ENCODE measurements at places on chromosomes 4 and X. TPM values are rescaled to one million over a fixed set of nuclear protein-coding genes. Genes with fewer than 3 reads are reported as not detected.

The RTL5 gene
- total RNA-seq: 0.94 TPM

The SPANXA2 gene
- total RNA-seq: not detected

The CLGN gene
- 2.5 TPM for total RNA-seq

The SYNPO2 gene
- total RNA-seq: 3.4 TPM

The PQBP1 gene
- total RNA-seq: 53.2 TPM

The TEX13B gene
- not detected for total RNA-seq

The INTU gene
- 17.0 TPM for total RNA-seq

The HTN3 gene
- not detected for total RNA-seq

- no peaks in the 10 kb centered on the region for H3K36me3 ChIP-seq
- no peaks in the 10 kb centered on the region for H3K4me1 ChIP-seq
- no peak for DNase-seq
Observed at GRCh38 chr4:1191621-1192020, 19.2 kb upstream of the SPON2 start.

- H3K27ac ChIP-seq: no peak overlapping the region
- H3K4me1 ChIP-seq: no peaks in the 10 kb centered on the region
- no peak for DNase-seq
- no peaks in the 10 kb centered on the region for H3K27me3 ChIP-seq
- H3K36me3 ChIP-seq: no peaks in the 10 kb centered on the region
Observed at GRCh38 chr4:124389591-124389990, 322.9 kb downstream of the ANKRD50 start.

DNA sequence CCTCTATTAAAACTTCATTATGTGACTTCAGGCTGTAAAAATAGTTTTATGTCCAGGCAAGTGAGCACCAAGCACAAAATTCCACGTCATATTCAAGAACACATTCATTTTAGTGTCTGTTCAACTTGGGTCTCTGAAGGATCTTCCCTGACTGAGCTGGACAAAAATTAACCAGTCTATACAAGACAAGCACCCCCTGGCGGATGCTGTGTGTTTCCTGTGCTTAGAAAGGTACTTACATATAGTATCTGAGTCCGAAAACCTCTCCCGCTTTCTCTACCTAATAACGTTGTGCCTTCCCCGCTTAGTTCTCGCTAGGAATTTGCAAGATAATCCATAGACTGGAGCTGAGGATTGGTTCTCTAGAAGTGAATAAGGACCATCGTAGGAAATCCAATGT, 2214.5 kb upstream of the TENM3 start:
- no peaks in the 10 kb centered on the region for H3K36me3 ChIP-seq
- DNase-seq: peak; percentile 88
- no peaks in the 10 kb centered on the region for H3K27me3 ChIP-seq
- H3K4me3 ChIP-seq: no peak overlapping the region
- H3K4me1 ChIP-seq: no peaks in the 10 kb centered on the region

- no peaks in the 10 kb centered on the region for H3K4me1 ChIP-seq
- H3K36me3 ChIP-seq: peaks cover 3% of the 10 kb centered on the region
- no peak for DNase-seq
- no peak overlapping the region for H3K4me3 ChIP-seq
- no peaks in the 10 kb centered on the region for H3K27me3 ChIP-seq
Observed at GRCh38 chr4:102640669-102641068, 120.1 kb downstream of the MANBA start.

DNA sequence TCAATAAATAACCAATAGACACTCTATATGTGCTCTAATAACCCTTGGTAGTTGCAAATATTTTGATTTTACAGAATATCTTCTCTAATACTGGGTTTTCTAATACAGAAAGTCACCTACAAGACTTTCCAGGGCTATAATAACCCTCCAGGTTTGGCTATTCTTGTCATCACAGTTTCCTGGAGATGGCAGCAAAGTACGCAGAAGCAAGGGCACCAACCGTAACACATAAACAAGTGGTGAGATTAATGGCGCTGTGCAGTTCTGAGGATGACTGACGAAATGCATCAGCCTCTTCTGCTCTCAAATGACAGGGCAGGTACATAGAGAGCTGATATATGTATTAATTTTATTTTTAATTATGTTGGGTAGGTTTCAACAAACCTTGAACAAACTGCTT, 122.4 kb downstream of the C4orf33 start:
- no peaks in the 10 kb centered on the region for H3K4me1 ChIP-seq
- no peaks in the 10 kb centered on the region for H3K36me3 ChIP-seq
- no peaks in the 10 kb centered on the region for H3K27me3 ChIP-seq
- DNase-seq: peak; percentile 44
- no peak overlapping the region for H3K4me3 ChIP-seq

DNA sequence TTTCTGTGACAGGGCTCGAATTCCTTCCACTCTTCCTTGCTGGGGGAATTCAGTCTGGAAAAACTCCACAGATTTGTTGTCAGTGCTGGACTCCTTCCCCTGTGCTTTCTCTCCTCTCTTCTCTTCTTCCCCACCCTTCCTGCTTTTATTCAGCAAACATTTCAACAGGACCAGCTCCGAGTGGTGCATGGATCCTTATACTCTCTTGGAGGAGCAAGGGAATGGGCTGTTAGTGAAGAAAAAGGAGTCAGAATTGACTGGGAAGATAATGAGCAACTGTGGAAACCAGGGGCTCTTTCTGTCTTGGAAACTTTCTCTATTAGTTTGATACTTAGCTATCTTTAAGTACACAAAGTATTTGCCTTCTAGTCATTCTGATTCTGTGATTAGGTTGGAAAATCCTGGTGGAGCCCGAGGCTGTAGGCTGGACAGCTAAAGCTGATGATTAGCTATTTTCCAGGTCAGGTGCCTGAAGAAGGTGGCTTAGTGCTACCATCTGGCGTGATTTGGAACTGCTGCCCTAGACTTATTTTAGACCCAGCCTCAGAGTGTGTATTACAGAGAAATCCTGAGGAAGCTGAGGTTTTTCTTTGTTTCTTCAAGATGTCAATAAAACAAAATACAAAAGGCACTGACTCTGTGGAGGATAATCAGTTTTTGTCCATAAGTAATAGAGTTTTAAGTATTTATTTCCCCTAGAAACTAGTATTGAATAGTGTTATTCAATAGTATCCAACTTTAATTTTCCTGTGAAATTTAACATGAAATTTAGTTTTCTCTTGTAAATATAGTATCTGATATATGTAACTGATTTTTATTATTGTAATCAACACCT, 38.4 kb downstream of the NAP1L5 start:
- no peaks in the 10 kb centered on the region for H3K36me3 ChIP-seq
- H3K27ac ChIP-seq: peak overlapping the region; percentile 16
- no peaks in the 10 kb centered on the region for H3K27me3 ChIP-seq

DNA sequence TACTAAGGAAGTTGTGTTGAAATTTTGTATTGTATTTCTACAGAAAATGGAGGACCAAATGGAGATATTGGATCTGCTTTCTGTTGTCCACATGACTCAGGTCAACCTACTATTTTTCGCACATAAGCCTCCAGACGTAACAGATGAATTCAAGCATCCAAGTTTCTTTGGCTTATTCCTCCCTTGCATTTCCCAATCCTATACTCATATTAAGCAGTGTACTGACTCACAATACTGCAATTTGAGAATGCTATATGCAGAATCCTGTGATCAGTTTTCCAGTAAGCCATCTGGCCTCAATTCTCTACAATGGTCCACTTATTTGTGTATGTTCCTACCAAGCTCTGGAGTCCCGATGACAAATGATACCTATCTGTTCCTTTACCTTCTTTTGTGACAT, 75.7 kb downstream of the ASB9 start:
- H3K4me3 ChIP-seq: no peak overlapping the region
- no peaks in the 10 kb centered on the region for H3K27me3 ChIP-seq
- DNase-seq: no peak
- H3K27ac ChIP-seq: no peak overlapping the region
- H3K36me3 ChIP-seq: no peaks in the 10 kb centered on the region

DNA sequence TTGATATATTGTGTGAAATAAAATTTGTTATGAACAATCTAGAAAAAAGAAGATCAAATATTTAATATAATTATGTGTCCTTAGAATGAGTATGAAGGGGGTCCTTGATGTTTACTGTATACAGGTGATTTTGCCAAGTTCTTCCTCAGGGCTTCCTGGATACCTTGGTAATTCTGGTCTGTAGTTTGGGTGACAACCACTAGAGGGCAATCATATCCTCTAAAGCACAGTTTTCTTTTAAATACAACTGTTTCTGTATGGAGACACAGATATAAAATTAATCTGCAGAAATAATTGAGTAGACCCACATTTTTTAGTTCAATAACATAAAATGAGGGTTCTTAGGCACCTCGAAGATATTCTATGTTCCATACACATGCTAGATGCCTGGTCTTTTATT, 157.7 kb downstream of the SPANXN1 start:
- no peaks in the 10 kb centered on the region for H3K27me3 ChIP-seq
- no peaks in the 10 kb centered on the region for H3K36me3 ChIP-seq
- H3K27ac ChIP-seq: no peak overlapping the region

GRCh38 chrX:84187533-84188319, at the start of gene RPS6KA6:
Gene RPS6KA6 (minus strand): TSS chrX:84188199. CDS start chrX:84187899, 300 bp downstream.
- 0 out of 2 replicates have a peak within 1 kb of the TSS, but pooled peaks have one; percentile 19 for H3K27ac ChIP-seq
- peak; percentile 53 for DNase-seq
- peak within 1 kb of the TSS; percentile 65 for H3K4me3 ChIP-seq
- no peaks in the 10 kb centered on the region for H3K27me3 ChIP-seq

DNA sequence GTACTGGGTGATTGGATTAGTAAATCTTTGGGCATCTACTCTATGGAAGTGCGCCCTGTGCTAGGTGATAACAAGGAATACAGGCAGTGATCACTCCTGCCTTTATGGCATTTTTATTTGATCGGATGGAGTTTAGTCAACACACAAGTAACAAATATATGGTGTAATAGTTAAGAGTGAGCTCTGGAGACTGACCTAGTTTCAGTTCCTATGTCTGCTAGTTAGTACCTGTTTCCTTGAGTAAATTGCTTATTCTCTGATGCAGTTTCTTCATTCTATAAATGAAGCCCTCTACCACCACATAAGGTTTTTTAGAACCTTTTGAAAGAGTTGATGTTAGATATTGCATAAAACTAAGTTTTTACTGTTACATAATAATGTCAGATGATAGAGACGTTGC, 134.6 kb downstream of the KDM6A start:
- no peaks in the 10 kb centered on the region for H3K36me3 ChIP-seq
- H3K27ac ChIP-seq: no peak overlapping the region
- DNase-seq: no peak
- H3K4me3 ChIP-seq: no peak overlapping the region

GRCh38 chrX:134374910-134375309, 85.1 kb upstream of the HPRT1 start:
- H3K27me3 ChIP-seq: no peaks in the 10 kb centered on the region
- H3K4me3 ChIP-seq: peak overlapping the region; percentile 90
- DNase-seq: no peak
- H3K27ac ChIP-seq: no peak overlapping the region
- H3K4me1 ChIP-seq: peaks cover 6% of the 10 kb centered on the region
